ENCODE measurements at places on chromosomes 1 and 21. TPM values are rescaled to one million over a fixed set of nuclear protein-coding genes. Genes with fewer than 3 reads are reported as not detected.

Gene EPHB2
- total RNA-seq, result 29.6 TPM

Gene HTR6
- 0.18 TPM for total RNA-seq

Gene FCRL6
- total RNA-seq, result not detected

Gene RAB3B
- 10.4 TPM for total RNA-seq

Gene CCDC24
- total RNA-seq, result 8.9 TPM

Gene NHLH1
- 0.34 TPM for total RNA-seq

Gene CCDC30
- 1.2 TPM for total RNA-seq

Gene ZNF695
- 3.4 TPM for total RNA-seq

Gene SPATA46
- not detected for total RNA-seq

Gene VPS45
- 14.6 TPM for total RNA-seq

Gene CRYAA
- total RNA-seq, result not detected

Gene GBP3
- total RNA-seq, result 2.2 TPM

Gene CRYZL1
- total RNA-seq, result 14.0 TPM

Gene TEDDM1
- not detected for total RNA-seq

Gene C8A
- not detected for total RNA-seq

Gene ARHGAP29
- 15.4 TPM for total RNA-seq

Gene CSMD2
- total RNA-seq, result not detected

Gene CFHR5
- not detected for total RNA-seq

Gene ATAD3B
- 2.5 TPM for total RNA-seq

Data from A549 treated with ZK216348 at 1 μM for 4 hours (cell line).